ENCODE measurements at places on chromosomes 3 and 15.

DNA sequence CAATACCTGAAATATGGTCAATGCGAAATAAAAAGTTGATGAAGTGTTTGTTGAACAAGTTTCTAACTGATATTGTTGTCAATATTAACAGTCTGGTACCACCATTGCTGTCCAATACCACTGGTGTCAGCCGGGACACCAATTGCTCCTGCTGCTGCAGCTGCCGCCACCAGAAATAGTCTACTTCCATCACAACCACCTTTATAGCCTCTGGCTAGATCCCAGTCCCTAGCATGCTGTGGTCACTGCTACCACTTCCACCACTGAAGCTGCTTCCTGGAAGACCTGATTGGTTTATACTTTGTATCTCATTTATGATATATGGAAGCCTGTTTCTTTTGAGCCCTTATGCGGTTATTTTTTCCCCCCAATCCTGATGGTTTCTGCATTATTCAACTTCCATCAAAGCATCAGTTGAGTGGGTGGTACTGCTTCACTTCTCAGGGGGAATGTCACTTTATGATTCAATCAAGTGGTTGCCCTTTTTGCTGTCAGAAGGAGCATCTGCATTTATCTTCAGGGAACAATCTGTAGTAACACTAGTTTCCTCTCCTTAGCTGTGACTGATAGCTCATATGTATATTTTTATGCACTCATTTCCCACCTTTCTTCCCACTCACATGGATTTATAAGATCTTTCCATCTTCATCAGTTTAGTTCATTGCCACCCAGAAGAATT lies 11.7 kb downstream of the LNP1 start:
- no peak for DNase-seq

DNA sequence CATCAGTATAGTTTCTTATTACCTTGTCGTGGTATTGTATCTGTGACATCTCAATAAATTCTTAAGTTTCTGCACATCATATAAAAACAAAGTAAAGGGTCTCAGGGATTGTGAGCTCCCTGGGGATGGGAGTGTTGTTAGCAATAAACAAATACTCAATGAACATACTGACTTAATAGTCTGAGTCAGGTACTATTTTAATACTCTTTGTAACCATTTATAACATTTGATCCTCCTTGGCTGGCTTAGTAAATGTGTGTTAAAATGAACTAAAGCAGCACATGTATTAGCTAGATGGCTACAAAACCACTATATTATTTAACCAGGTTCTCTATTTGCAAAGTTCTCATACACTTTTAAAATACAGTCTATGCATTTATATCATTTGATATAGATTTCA lies 1.8 kb downstream of the ICE2 start:
- no peak for DNase-seq

DNA sequence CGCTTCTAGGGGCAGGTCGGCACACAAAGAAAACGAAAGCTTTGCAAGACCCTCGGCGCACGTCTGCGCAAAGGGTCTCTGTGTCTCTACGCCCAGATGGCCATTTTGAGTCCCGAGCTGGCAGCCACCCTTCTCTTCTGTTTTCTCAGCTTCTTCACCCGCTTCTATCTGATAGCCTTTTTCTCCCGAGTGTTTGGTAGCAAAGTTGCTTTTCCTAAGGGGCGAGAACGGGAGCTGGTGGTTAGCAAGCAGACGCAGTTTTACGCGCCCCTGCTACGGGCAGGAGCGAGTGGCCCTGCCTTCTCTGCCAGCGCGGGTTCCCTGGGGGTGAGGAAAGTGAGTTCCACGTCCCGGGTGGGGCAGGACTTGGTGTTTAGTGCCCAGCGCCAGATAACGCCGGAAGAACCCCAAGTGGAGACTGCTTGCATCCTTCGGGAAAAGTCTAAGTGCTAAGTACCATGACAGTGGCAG lies 2.9 kb upstream of the MKRN2 start:
- no peak for DNase-seq

GRCh38 chr3:46977811-46978195 lies 1.3 kb upstream of the CCDC12 start:
- no peak for DNase-seq

DNA sequence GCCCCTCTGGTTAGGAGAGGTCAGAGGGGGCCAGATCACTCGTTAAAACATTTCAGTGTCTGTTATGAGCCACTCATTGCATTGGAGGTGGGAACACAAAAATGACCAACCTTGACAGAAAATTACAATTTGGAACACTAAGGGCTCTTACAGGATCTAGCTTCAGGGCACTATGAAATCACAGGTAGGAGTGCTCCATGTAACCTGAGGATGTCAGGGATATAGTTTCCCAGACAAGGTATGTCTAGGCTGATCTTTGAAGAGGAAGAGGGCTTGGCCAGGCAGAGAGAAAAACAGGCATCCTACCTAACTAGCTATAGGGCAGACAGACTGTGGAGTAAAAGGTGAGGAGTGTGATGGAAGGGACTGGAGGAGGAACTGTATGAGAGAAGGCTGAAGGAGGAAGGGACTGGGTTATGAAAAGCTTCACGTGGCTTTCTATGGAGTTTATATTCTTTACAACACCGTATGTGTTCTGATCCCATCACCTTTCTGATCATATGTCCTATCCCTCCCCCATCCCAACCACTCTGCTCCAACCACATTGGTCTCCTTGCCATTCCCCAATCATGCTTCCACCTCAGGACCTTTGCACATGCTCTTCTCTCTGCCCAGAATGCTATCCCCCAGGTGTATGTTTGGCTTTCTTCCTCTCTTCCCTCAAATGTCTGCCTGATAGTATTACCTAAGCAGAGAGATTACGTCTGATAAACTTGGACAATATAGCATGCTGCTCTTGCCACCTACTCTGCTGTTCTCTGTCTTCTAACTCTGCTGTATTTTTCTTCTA lies 88.2 kb downstream of the CCR1 start:
- no peak for DNase-seq

- no peak for DNase-seq
Measured at GRCh38 chr3:52522651-52523251, 10.9 kb downstream of the NT5DC2 start.

DNA sequence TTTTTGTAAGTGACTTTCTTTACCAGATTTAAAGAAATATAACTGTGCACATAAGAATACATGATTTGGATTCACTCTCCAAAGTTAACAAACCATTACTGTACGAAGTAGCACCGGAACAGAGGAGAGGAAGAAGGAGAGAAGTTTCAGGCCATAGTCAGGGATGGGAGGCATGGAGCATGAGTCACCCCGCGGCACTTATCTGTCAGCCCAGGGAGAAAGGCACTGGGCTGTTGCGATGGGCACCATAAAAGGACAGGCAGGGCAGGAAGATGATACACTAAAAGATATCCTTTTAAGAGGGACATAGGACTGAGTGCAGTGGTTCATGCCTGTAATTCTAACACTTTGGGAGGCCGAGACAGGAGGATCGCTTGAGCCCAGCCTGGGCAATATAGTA lies 37.0 kb downstream of the TTC23 start:
- no peak for DNase-seq

- no peak for DNase-seq
Measured at GRCh38 chr15:22241451-22241850, 161.1 kb downstream of the OR4M2 start.

Data from Jurkat, Clone E6-1 (cell line).